ENCODE measurements at places on chromosomes 1 and 21. TPM values are rescaled to one million over a fixed set of nuclear protein-coding genes. Genes with fewer than 3 reads are reported as not detected.

- no peak for DNase-seq
Measured at GRCh38 chr1:151043163-151043562, 4.4 kb upstream of the C1orf56 start.

DNA sequence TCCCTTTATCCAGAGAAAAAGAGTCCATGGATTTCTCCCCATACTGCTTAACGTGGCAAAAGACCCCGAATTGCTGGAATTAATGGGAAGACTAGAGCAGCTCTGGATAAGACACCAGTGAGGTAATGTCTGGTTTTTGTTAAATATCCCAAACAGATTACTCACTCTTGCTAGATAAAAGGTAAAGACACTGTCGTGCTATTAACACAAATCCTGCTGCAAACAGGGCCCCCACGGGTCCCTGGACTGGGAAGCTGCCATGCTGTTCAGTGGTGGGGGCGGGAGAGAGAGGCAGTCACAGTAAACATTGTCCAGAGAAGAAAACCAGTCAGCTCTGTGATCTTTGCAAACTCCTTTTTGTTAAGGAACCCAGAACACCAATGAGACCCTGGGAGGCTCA, 15.2 kb upstream of the SRP9 start:
- DNase-seq: no peak

DNA sequence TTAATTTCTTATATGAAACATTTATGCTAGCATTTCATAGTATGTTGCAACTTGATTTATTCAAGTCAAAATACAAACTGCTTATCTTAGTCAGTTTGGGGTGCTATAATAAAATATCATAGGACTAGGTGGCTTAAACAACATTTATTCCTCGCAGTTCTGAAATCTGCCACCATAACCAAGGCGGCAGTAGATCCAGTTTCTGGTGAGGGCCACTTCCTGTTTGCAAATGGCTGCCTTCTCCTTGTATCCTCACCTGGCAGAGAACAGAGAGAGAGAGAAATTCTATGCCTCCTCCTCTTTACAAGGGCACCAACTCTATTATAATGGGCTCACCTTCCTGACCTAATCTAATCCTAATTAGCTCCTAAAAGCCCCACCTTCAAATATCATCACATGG, 76.1 kb upstream of the RGS2 start:
- no peak for DNase-seq

- no peak for DNase-seq
Measured at GRCh38 chr21:46126309-46127238, 28.7 kb downstream of the COL6A2 start.

GRCh38 chr1:94069919-94070285, 51.0 kb downstream of the ABCA4 start:
- no peak for DNase-seq

The YIPF1 gene
- total RNA-seq: 21.8 TPM

The THEM4 gene
- 20.4 TPM for total RNA-seq

- DNase-seq: no peak
Measured at GRCh38 chr1:197144570-197145325, 1.7 kb downstream of the ASPM start.

GRCh38 chr21:16608209-16608830, 878.5 kb downstream of the USP25 start:
- DNase-seq: no peak

The TMEM61 gene
- total RNA-seq: 0.23 TPM

The EPHB2 gene
- not detected for total RNA-seq

The LCE3E gene
- not detected for total RNA-seq

DNA sequence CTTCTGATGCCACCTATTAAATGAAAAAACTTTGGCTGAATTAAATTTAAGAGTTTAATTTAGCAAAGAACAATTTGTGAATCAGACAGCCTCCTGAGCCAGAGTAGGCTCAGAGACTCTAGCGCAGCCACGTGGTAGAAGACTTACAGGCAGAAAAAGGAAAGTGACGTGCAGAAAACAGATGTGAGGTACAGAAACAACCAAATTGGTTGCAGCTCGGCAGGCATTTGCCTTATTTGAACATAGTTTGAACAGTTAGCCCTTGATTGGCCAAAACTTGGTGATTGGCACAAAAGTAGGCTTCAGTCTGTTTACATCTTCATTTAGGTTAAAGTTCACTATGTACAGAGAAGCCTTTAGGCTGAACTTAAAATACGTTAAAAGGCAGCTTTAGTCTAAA, 22.9 kb downstream of the TCP10L start:
- no peak for DNase-seq

DNA sequence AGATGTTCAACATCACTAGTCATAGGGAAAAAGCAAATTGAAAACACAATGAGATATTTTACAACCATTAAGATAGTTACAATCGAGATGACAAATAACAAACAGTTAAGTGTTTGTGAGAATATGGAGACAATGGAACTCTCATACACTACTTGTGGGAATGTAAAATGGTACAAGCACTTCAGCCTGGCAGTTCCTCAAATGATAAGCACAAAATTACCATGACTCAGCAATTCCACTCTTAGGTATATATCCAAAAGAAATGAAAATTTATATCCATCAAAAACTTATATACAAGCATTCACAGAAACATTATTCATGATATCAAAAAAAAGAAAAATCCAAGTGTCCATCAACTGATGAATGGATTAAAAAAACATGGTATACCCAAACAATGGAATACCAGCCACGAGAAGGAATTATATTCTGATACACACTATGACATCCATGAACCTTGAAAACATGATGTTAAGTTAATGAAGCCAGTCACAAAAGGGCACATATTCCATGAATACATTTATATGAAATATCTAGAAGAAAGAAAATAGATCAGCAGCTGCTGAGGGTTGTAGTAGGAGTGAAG, 76.4 kb downstream of the EVI5 start:
- no peak for DNase-seq

The HPCAL4 gene
- total RNA-seq: 0.18 TPM

- DNase-seq: no peak
Measured at GRCh38 chr1:100866041-100866900, 28.4 kb downstream of the EXTL2 start.

GRCh38 chr21:16573578-16573977, 843.8 kb downstream of the USP25 start:
- DNase-seq: no peak
